ENCODE measurements at places on chromosomes 16 and 17.
A peak's percentile ranks its signal among the peaks of the same experiment; 100 is the strongest.

DNA sequence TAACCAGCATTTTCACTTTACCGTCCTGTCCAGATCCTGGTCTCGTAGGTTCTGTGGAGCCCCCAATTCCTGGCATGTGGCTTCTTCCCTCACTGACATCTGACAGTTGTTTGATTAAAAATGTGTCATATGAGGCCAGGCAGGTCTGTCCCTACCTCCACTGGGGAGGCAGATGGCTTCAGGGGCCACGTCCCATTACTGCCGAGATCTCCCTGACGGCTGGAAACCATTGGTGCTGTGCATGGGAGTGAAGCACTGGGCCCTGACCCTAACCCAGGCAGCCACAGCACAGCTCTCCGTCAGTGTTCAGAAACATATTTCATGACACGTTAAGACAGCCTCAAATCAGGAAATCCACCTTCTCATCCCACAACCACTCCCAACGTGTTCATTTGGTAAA lies 77.5 kb downstream of the GNAO1 start:
- no peak for DNase-seq

DNA sequence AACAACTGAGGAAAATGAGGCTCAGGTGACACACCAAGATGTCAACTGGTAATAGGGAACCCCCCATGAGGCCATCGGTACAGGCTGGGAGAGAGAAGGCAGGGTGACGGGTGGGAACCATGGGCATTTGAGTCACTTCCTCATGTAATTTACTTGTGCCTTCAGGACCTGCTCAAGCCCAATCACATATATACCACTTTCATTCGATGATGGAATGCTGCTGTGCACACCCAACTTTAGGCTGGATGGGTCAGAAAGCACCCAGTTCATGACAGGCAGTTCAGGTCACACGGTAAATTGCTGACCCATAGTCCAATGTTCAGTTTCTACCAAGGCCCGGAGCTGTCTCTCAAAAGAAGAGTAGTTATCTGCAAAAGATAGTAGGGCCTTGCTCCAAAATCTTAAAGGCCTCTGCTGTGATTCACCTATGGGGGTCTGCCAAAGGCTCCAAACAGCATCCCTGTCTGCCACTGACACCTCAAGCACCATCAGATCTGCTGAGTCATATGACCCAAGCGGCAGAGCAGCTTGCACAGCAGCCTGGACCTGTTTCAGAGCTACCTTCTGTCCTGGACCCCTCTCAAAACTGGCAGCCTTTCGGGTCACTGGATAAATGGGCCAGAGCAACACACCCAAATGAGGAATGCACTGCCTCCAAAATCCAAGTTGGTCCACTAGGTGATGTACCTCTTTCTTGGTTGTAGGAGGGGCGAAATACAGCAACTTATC lies 24.7 kb downstream of the ZZEF1 start:
- no peak for DNase-seq

- DNase-seq = no peak
Measured at GRCh38 chr17:45761957-45762565, 22.1 kb upstream of the CRHR1 start.

DNA sequence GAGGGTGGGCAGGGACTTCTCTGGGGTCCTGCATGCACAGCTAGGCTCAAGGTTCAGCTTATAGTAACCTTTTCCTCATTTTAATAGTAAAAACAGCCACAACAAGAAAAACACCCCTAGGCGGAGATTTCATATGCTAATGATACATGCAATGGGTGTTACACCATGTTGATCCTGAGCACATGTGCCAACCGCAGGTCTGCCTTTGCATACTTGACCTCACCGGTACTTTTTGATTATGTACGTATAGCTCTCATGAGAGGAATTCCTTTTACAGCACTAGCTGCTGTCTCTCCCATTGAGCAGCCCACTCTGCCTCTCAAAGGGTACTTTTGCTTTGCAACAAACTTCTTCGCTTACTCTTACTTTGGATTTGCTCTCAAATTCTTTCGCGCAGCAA lies 1.9 kb downstream of the KRTAP4-8 start:
- DNase-seq = no peak

GRCh38 chr16:11966173-11966572 lies 1.2 kb downstream of the TNFRSF17 start:
- no peak for DNase-seq

DNA sequence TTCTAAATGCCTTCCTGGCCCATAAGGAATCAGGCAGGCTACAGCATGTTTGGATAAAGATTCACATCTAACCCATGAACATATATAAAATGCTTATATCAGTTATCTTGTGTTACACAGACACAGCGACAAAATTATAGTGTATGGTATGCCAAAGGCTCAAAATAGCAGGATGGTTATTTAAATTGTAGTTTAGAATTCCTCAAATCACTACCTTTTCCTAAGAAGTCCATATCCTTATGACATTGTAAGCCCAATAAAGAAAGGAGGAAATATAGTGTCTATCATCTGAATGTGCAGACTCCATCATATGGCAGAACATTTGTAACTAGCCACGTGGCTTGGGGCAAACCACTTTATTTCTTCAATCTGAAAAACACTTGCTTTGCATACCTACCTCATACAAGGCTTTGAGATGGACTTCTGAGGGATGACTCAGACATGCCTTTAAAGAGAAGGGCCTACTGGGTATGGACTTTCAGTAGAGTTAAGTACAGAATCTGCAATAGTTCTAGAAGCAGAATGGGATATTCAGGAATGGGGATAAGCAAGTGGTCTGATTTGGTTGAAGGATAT lies 12.1 kb upstream of the DHX8 start:
- peak; percentile 34 for DNase-seq

GRCh38 chr16:2473999-2474876 lies 689 bp upstream of the TBC1D24 start:
- no peak for DNase-seq

DNA sequence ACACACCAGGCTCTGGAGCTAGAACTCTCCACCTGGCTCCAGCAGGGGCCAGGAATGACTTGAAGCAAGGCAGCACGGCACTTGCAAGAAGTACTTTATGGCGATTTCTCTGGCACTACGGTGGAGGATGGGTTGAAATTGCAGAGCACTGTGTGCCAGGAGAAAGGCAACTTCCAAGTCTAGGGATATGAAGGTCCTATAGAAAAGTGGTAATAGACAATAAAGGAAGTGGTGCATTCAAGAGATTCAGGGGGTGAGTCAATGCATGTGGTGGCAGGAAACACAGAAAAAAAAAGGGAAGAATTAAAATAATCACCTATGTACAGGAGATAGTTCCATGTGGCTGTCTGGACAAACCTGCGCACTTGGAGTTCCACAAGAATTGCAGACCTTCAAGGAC lies 240.3 kb upstream of the DYNLRB2 start:
- DNase-seq = no peak

DNA sequence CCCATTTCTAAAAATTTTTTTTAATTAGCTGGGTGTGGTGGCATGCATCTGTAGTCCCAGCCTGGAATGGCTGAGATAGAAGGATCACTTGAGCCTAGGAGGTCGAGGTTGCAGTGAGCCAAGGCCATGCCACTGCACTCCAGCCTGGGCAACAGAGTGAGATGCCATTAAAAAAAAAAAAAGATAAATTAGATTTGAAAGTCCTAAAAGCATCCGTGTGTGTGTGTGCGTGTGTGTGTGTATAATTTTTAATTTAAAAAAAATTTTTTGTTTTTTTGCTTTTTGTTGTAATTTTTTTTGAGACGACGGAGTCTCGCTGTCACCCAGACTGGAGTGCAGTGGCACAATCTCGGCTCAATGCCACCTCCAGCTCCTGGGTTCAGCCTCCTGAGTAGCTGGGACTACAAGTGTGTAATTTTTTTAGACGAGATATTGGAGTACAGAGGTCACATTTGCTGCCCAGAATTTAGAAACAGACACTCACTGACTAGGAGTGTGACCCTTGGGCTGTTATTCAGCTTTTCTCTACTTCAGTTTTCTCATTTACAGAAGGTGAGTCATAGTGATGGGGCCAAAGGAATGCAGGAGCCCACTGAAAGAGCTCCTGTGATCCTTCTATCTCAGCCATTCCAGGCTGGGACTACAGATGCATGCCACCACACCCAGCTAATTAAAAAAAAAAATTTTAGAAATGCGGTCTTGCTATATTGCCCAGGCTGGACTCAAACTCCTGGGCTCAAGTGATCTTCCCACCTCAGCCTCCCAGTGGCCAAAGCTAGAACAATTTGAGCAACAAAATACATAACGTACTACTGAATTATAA lies 25.5 kb upstream of the TBX4 start:
- DNase-seq = peak; percentile 34

DNA sequence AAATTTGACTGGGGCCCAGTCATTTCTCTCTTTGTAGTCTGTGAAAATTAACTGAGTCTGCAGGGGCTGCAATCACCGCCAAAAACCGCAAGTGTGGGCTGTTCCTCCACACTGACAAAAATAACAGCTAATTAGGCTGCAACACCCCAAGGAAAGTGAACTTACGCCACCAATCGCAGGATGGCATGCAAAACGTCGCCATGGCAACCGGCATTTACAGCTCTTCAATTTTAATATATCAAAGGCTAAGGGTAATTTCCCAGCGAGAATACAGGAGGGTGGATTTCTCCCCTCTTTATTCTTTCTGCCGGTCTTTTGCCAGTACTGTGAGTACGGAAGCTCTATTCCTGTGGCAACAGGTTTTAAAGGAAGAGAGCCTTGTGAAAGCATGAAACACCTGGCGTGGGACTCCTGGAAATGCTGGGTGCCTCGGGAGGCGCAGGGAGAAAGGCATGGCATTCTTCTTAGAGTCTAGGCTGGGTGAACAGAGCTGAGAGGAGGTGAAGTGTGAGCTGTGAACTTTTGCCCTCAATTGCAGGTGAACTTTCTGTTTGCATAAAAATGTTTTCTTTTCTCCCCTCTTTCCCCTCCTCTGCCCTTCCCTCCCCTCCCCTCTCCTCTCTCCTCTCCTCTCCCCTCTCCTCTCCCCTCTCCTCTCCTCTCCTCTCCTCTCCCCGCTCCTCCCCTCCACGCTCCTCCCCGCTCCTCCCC lies 399.7 kb downstream of the XYLT1 start:
- DNase-seq = no peak

DNA sequence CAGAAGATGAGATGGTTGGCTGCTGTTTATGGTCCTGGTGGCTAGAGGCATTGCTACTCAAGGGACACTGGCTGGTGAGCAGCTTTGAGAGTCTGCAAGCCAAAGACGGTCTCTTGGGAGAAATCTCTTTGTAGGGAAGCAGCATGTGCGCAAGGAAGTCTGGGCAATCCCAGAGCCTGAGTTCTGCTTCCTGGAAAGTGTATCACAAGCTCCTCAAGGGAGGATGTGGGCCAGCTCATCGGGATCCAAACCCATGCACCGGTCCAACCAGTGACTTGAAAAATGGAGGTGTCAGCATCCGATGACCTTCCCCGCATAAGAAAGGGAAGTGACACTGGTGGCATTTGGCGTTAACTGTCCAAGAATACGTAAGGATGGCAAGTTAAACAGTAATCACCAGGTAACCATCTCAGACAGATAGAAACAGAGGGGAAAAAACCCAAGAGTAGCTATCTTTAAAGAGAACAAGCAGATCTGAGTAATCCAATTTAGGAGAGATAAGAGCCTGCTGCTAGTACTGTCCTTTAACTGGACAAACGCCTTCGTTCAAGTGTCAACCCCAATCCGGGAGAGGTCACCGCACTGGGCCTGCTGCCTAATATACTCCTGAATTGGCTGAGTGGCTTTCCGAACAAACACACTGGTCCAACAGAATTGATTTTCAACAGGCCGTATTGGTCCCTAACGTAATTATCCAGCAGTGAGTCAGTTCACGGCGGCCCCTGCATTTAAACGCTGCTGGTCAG lies 303.0 kb upstream of the ZFHX3 start:
- no peak for DNase-seq

- DNase-seq = no peak
Measured at GRCh38 chr17:57396511-57396921, 140.2 kb downstream of the MSI2 start.

DNA sequence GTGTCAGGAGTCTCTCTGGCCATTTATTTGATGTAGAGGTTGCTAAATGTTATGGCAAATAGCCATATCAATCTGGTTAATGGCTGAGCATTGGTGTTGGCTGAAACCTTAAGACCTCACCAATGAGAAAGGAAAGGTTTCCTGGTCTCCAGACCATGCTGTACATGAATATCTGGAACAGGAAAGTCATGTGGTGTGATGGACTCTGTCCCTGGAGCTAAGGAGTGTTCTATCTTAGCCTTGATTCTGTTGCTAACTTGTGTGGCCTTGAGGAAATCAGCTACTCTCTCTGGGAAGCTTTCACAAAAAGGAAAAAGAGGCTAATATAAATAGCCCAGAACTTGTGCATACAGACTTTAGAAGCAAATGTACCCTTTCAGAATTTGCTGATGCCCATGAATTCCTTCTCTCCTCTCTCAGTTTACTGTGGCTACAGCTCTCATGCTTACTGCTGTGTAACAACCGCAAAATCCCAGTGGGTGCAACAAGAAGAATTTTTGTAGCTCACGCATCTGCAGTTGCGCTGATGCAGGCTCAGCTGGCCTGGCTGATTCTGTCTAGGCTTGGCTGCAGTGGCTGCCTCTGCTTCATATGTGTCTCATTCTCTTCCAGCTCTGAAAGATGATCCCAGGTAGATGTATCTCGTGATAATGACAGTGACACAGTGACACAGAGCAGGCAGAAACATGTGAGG lies 287.5 kb downstream of the NPIPA8 start:
- no peak for DNase-seq

- DNase-seq = no peak
Measured at GRCh38 chr16:26441178-26441577, 625.5 kb upstream of the C16orf82 start.

DNA sequence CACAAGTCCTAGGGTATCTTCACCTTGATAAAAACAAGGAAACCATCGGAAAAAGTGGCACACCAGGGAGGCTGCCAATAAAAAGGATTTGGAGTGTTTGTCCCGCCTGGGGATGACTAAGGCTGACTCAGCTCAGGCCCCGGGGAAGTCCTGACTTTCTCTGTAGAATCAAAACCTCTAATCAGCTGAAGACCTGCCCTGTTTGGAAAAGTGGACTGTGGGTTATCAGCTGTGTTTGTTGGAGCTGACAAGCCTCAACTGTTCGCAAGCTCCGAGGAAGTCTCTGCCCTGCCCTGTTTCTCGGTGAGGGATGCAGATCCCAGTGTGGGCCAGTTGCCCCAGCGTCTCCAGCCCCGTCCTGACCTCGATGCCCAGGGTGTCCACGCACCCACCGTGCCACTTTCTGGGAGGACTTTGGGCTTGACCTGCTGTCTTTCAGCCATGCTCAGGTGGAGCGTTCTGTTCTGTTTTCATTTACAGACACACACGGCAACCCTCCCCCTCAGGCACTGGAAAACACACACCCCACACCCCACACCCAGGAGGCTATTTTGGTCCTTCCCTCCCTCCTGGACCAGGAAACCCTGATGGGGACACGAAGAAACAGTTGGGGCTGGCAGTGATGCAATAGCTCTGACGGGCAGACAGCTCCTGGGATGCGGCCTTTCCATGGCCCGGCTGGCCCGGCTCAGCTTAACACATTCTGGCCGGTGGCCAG lies 27.6 kb upstream of the PITPNA start:
- peak; percentile 92 for DNase-seq
